ENCODE measurements at places on chromosomes 3 and 15.

DNA sequence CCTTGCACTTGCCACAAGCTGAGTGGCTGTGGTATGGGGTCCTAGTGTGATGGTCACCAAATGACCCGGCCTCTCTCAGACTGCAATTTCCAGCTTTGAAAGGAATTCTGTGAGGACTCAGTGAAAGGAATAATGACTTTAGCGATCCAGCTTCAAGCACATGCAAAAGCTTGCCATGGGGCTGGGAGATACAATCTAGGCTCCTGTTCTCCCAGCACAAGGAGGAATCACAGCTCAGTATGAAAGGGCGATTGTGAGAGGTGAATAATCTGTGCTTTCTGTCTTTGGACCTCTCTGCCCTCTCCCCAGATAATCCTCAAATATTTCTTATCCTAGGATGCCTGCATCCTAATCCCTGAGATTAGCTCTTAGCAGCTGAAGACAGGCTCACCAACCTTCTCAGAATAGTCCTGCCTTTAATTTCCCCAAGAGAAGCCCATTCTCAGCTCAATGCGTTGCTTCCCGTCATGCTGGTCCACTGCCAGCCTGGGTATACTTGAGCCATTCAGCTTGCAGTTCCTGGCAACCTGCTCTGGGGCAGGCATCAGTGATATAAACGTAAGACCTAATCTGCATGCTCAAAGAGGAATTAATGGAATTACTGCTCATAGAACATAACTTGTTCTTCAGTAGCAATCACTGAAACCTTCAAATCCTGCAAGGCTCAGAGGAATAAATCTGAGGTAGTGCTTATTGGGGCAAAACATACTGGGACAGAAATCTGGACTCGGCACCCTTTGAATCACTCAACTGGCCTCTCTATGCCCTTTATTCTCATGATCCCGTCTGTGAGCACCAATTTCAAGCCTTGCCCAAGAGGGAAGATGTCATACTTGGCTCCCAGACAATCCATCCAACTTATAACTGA, 15.1 kb downstream of the TLNRD1 start:
- DNase-seq: no peak

DNA sequence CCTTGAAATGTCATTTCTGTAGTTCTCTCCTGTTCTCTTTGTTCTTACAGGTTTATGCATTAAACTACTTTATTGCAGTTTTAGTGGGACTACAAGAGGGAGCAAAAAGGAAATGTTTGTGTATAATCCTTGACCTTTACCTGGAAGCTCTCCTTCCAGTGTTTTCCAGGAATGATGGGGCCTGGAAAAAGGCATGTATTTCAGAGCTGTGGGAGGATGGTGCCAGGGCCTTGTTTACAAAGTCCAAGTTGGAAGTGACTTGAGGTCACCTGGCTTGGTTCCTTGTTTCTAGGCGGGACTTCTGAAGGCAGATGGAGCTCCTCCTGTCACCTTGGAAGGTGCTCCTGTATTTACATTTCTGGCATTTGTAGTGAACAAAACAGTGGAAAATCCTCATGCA, 15.1 kb downstream of the ACVR2B start:
- DNase-seq: no peak

DNA sequence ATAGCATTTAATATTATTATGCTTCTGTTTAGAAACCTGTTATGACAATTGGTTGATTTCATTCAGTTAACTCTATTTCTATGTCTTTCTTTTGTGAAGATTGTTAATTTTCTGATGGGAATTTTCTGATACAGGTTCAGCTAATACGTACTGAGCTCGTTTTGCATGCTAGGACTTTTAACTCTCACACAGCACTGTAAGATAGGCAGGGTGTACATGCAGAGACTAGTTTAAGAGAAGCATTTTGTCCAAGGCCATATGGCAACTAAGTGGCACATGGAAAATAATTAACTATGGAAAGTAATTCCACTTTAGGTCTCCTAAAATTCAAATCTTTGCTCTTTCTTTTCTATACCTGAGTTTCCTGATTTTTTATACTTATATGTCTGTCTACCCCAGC, 81.9 kb downstream of the IL1RAP start:
- no peak for DNase-seq

DNA sequence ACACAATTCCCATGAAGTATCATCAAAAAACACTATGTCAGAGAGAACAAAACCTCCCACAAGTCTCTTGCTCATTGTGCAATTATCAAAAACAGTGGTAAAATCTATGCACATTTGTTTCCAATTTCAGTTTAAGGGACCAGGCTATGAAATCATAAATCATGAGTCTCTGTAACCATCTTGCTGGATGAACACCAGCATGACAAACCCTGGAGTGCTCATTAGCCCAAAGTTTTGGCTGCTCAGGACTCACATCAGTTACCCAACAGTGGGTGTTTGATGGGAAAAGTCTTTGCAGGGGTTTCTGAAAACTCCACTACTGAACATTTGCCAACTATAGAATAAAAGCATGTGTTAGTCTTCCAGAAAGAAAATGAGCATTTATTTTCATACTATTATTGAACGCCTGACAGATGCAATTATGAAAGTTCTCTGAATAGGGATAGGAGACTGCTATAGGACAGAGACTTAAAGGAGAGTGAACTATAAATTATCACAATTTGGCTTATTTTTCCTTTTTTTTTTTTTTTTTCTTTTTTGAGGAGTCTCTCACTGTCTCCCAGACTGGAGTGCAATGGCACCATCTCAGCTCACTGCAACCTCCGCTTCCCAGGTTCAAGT, 240.8 kb upstream of the KCNMB2 start:
- DNase-seq: no peak

- DNase-seq: no peak
Measured at GRCh38 chr3:30457726-30458125, 148.7 kb upstream of the TGFBR2 start.

Data from CD4-positive, alpha-beta memory T cell (primary cell).